ENCODE measurements at places on chromosomes 5 and 9.

DNA sequence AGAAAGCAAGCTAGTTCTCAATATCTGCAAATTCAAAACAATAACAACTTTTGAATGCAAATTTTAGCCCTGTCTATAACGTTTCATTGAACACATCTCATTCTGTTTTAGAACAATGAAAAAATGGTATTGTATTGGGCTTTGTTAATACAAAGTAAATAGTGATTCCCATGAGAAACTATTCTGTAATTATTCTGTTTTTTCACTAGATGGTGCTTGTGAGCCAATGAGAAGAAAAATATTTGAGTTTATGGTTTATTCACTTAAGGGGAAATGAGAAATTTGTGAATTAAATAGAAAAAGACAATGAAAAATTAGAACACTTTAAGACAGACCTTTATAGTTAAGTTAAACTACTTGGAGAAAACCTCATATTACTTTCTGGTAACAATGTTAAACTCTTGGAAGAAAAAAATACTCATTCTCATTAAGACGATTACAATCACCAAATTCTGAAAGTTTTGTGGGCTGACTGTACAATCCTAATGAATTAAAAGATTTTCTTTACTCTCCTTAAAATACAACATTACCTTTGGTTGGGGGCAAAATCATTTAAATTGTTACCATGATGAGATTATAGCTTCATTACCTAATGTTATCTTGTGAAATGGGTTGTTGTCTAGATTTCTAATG, 127.0 kb downstream of the NNT start:
- peak; percentile 17 for DNase-seq

GRCh38 chr9:132849185-132849706, 28.8 kb downstream of the AK8 start:
- DNase-seq: no peak

GRCh38 chr9:99852617-99853016, 30.9 kb downstream of the NR4A3 start:
- no peak for DNase-seq

DNA sequence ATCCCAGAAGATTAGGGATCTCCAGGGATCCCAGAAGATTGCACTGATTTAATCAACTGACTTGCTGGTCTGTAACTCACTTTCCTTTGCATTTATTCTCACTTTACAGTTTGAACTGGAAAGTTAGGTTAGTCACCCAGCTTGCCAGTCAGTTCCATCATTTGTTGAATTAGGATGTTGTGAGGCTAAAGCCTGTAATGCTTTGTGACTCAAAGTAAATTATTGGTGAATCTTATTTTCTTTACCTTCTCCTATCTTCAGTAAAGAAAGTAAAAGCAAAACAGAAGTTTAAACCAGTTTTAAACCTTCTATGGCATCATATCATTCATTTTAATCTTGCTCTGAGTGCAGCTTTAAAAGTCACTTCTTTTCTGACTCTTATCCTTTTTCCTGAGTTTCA, 85.8 kb downstream of the SLC44A1 start:
- no peak for DNase-seq

- DNase-seq: no peak
Measured at GRCh38 chr5:120805131-120805530, 341.0 kb downstream of the PRR16 start.

GRCh38 chr5:93430673-93431199, 150.3 kb downstream of the NR2F1-AS1 start:
- no peak for DNase-seq

GRCh38 chr9:132012704-132013357, 66.8 kb downstream of the MED27 start:
- DNase-seq: no peak

DNA sequence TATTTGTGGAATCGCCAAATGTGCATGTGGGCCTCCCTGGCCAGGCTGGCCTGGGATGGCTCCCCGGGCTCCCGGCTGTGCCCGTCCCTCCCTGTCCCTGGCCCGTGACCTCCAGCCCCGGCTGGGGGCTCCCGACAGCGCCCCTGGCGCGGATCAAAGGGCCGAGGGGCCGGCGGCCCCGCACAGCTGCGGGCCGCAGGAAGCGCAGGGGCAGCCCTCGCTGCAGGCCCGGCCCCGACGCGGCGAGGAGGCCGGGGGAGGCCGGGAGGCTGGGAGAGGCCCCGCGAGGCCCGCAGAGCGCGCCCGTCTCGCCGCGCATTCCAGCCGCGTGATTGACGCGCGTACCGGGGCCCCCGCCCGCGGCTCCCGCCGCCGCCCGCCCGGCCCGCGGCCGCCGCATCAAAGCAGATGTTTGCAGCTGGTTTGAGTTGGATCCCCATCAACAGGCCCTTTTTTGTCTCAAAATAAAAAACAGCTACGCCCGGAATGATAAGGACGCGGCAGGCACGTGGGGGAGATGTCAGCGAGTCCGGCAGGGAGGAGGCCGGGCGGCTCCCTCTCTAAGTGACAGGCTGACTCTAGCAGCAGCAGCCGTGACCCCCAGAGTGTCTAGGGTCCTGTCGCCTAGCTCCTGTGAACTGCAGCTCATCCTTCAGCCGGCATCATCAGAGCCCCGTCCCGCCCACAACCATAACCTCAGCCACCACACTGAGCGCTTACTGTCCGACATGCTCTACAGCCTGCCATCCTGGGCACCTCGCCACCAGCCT, 69.4 kb downstream of the LMX1B start:
- no peak for DNase-seq

- no peak for DNase-seq
Measured at GRCh38 chr5:139049780-139050179, 148.4 kb downstream of the SIL1 start.

- DNase-seq: no peak
Measured at GRCh38 chr9:35406183-35406959, 83.5 kb upstream of the RUSC2 start.

All from BJ (cell line).